ENCODE measurements at places on chromosomes 13 and 19.

DNA sequence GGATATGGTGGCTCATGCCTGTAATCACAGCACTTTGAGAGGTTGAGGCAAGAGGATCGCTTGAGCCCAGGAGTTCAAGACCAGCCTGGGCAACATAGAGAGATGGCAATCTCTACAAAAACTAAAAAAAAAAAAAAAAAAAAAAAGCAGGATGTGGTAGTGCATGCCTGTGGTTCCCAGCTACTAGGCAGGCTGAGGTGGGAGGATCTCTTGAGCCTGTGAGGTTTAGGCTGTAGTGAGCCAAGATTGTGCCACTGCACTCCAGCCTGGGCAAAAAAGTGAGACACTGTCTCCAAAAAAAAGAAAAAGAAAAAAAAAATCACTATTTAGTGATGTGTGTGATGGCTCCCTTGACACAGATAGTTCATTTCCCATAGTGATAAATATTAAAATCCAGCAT is 365.0 kb upstream of the NBEA start:
- no peak for DNase-seq

DNA sequence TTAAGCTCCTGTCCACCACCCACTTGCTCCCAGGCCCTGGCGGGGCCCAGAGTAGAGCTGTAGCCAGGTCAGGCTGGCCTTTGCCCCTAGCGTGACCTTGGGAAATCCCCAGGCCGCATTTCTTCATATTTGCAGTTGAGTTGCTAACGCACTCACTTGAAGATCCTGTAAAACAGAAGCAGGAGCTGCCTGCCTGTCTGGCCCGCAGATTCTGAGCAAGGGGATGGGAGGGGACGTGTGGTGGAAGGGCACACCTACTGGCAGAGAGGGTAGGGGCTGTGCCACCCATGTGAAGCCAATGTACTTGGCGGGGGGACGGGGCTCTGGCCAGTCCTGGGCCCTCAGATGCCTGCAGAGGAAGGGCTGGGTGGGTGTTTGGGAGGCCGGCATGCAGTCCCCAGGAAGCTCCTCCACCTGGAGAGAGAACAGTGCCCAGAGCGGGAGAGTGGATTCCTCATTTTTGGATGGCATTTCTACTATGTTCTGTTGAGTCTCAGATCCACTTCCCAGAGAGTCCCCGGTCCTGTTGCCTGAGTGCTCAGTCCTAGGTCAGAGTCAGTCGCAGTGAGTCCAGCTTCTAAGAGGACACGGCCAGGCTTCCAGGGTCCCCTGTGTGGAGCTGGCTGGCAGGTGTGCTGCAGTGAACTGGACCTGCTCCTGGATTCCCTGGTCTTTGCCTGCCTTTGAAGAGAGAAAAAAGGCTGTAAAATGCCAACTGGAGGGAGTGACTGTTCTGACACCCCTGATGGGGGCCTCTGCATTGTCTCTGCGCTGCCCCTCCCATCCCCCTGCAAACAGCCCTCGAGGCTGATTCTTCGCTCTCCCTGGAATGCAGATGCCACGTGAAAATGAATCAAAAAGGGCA is 62.9 kb downstream of the GGACT start:
- DNase-seq: no peak

- DNase-seq: no peak
Observed at GRCh38 chr13:37923236-37923635, 53.7 kb upstream of the TRPC4 start.

GRCh38 chr19:18450931-18451836 is 13.3 kb upstream of the ISYNA1 start:
- peak; percentile 85 for DNase-seq

DNA sequence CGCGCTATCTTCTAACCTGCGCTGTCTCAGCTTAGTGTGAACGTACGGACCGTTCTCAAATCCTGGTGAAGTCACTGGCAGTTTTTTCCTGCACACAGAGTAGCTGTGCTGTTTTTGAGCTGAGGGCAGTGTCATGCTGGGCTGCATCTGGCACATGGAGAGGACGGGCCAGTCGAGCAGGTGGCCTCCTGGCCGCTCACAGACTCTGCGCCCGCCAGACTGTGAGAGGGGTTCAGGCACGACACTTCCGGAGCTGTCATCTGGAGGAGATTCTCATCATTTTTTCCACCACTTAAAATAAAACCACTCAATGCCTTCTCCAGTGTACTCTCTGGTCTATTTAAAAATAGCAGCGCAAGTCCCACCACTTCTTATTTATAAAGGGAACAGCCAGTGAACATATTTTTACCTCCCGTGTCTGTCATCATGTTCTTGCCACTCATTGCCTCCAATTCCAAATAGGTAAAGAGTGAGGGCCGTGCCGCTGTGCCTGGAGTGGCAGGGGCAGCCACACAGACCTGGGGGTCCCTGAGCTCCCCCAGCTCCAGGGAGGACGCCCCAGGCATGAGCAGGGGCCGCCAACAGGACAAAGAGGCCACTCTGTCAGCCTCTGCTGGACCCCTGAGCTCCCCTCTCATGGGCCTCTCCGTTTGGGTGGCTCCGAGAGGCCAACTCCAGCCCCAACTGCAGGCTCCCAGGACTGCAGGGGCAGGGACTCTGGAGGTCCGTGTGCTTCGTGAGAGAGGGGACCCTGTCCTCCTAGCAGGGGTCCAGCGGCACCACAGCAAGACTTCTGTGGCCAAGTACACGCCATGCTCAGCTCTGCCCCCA is 36.9 kb upstream of the GRTP1 start:
- no peak for DNase-seq

DNA sequence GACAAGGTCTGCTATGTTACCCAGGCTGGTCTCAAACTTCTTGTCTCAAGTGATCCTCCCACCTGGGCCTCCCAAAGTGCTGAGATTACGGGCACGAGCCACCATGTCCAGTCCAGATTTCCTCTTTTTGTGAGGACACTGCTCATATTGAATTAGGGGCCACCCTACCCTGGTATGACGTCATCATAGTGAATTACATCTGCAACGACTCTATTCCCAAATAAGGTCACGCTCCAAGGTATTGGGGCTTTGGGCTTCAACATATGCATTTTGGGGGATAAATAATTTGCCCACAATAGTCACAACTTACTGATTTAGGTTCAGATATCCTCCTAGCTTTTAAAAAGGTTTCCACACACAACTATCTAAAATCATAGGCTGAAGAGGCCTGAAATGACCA is 9.5 kb downstream of the SLC15A1 start:
- DNase-seq: no peak

- DNase-seq: peak; percentile 41
Observed at GRCh38 chr13:32426191-32426989, 1.5 kb downstream of the N4BP2L1 start.

DNA sequence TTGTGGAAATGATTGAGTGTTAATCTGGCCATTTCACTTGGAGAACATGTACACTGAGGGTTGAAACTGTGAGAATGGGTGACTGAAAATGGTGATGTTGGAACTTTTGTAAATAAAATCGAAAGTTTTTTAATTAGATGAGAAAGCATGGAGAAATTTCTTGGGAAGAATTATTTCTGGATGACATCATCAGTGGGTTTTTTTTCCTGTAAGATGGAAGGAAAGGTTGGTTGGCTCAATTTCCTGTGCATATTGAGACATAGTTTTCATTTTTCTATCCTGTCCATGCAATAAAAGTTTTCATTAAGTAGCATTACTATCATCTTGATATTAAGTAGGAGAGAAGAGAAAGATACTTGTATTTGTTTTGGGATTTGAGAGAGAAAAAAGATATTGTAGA is 120.6 kb upstream of the HTR2A start:
- no peak for DNase-seq

DNA sequence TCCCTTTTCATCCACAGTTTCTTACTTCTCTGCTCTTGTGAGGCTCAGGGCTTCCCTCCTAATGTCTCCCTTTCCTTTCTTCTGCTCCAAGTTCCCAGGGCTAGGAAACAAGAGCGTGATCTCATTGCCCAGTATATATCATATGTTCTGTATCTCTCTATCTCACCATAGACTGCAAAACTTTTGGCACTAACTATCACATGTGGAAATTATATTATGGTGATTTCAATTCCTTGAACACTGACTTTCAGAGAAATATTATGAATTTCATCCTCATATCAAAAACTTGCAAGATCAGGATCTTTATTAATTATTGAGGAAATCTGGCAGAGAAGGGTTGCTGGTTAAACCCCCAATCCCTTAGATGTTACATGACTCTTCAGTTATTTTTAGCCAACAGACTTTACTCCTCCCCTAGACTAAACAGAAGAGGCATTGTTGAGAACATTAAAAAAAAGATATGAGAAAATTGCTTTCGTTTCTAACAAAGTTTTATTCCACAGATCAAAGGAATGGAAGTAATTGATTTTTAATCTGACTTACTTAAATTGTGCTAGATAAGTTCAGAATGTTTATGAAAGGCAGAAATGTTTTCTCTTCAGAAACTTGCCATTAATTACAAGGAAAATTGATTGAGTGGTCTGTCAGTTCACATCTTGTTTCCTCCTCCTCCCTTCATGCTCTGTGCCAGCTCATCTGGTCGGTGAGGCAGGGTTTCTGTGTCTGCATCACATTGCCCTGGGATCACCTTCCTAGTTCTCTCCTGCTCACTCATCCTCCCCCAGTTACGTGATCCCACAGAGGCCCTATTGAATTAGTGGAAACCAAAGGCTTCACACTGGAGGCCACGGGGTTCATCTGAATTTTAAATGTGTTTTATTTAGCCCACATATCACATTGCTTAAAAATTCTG is 378.5 kb downstream of the LMO7 start:
- DNase-seq: no peak

GRCh38 chr13:59121507-59121906 is 1042.2 kb downstream of the DIAPH3 start:
- no peak for DNase-seq

- no peak for DNase-seq
Observed at GRCh38 chr13:71906448-71906847, 39.4 kb upstream of the DACH1 start.

- DNase-seq: no peak
Observed at GRCh38 chr13:40189426-40189825, 477.0 kb downstream of the FOXO1 start.

DNA sequence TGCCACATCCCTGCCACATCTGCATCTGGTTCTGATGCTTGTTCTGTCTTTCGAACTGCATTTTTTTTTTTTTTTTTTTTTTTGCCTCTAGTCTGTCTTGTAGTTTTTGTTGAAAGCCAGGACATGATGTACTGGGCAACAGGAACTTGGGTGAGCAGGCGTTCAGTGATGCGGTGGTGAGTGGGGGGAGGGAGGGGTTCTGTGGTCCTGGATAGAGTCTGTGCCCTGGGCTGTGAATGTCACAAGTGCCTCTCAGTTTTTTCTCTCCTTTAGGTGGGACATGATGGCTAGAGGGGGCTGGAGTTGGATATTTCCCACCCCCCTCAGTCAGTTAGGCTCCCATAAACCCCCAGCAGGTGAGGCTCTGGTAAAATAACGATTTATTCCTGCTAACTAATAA is 3.5 kb downstream of the CEACAM4 start:
- DNase-seq: no peak

DNA sequence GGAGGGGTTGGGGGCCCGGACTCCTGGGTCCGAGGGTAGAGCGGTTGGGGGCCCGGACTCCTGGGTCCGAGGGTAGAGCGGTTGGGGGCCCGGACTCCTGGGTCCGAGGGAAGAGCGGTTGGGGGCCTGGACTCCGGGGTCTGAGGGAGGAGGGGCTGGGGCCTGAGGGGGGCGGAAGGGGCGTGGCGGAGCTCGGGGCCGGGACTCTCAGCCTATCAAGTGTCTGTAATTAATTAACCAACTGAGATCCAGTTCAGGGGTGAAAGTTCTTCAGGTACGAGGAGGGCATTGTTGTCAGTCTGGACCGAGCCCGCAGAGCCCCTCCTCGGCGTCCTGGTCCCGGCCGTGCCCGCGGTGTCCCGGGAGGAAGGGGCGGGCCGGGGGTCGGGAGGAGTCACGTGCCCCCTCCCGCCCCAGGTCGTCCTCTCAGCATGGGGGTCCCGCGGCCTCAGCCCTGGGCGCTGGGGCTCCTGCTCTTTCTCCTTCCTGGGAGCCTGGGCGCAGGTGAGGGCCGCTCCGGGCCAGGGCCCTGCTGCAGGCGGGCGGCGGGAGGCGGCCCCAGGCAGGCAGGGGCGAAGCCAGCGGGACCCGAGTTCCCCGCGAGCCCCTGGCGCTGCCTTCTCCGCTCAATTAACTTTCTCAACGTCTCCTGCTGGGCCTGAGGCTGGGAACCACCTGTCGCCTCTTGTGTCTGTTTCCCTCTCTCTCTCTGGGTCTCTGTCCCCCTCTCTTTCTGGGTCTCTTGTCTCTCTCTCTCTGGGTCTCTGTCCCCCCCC is 697 bp downstream of the FCGRT start:
- peak; percentile 43 for DNase-seq

DNA sequence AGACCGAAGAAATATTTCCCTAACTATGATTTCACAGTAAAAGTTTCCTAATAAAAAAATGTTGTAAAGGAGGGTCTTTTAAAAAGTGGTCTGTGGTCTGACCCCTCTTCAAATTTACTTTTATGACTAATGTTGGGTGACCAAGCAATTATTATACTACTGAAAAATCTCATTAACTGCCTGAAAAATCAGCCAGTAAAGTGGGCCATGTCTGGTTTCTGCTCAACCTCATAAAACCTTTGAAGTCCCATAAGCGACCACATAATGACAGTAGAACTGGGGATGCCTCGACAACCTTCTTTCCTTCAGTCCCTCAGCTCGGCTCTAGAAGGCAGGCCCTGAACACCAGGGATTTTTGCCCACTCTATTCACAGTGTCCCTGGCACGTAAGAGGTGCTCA is 434.3 kb downstream of the EFNB2 start:
- no peak for DNase-seq

Measured in activated naive CD4-positive, alpha-beta T cell treated with anti-CD3 and anti-CD28 coated beads, Interleukin-2, amount 50 U/mL, for 16 hours (primary cell).